ENCODE measurements at places on chromosomes 4 and X. TPM values are rescaled to one million over a fixed set of nuclear protein-coding genes. Genes with fewer than 3 reads are reported as not detected.

- DNase-seq = no peak
Measured at GRCh38 chr4:185637163-185637875, 102.0 kb upstream of the PDLIM3 start.

DNA sequence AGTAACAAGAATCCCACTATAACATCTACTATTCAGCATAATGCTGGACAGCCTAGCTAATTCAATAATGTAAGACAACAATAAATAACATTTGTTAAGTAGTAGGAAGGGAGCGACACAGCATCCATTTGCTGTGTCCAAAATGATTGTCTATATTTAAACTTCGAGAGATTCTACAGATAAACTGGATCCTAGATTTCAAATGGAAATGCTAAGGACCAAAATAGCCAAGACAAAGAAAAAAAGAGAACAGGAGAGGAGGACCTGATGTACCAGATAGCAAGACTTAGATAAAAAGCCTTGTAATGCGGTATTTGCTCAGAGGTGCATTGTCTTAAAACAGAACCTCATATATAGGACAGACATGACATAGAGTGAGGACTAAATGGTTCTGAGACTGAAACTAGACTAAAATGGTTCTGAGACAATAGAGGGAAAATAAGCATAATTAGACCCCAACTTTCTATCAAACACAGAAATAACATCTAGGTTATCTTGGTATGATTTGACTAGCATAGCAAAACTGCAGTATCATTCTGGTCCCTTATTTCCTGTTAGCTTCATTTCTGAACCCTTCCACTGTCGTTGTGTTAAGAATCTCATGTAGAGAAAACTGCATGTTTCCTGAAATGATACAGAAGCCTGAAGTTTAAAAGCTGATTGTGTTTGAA lies 3.8 kb downstream of the HPGDS start:
- DNase-seq = no peak

- no peak for DNase-seq
Measured at GRCh38 chr4:53956053-53956452, 108.4 kb downstream of the CHIC2 start.

GRCh38 chr4:82381661-82382296 lies 8.0 kb upstream of the HNRNPD start:
- no peak for DNase-seq

- DNase-seq = no peak
Measured at GRCh38 chr4:94929696-94930095, 171.9 kb downstream of the BMPR1B start.

- DNase-seq = no peak
Measured at GRCh38 chr4:6965329-6965728, 55.7 kb downstream of the TBC1D14 start.

GRCh38 chr4:109959195-109959594 lies 46.5 kb downstream of the EGF start:
- DNase-seq = no peak

DCAF12L2 gene
- not detected for total RNA-seq

DNA sequence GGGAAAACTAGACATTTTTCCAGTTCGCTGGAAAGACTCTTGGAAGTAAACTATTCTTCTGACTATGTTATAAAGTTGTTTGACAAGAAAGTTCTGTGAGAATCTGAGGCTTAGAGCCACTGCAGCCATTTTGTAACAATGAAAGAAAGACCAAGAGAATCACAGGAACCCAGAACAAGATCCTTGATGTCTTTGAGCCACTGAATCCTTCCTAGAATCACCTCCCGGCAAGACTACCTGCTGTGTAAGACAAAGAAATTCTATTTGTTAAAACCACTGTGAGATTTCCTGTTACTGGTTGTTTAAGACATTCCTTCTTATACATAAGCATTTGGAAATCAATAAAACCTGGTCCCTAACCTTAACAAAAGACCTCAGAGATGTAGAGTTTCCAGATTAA lies 175.7 kb upstream of the RASGEF1B start:
- no peak for DNase-seq

TSPAN6 gene
- total RNA-seq = not detected

SERPINA7 gene
- not detected for total RNA-seq

PPARGC1A gene
- not detected for total RNA-seq

GRCh38 chrX:75748431-75748830 lies 36.6 kb downstream of the MAGEE2 start:
- no peak for DNase-seq

DNA sequence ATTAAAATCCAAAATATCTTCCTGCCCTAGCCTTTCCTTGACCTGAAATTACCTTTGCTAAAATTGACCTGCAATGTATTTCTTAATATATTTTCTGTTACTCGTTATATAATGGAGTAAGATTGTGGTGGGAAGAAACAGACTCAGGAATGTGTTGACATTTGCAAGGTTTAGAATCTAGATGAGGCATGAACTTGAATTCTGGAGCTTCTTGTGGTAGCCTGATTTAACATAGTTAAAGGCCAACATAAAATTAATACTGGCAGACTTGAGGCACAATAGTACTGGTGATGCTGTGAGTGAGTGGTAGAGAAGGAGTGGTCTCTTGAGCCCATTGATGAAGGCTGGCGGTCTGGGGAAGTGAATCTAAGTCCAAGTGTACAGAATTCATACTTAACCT lies 197.9 kb upstream of the SPRY1 start:
- DNase-seq = no peak

- no peak for DNase-seq
Measured at GRCh38 chr4:74546057-74546456, 101.1 kb downstream of the AREG start.

DNA sequence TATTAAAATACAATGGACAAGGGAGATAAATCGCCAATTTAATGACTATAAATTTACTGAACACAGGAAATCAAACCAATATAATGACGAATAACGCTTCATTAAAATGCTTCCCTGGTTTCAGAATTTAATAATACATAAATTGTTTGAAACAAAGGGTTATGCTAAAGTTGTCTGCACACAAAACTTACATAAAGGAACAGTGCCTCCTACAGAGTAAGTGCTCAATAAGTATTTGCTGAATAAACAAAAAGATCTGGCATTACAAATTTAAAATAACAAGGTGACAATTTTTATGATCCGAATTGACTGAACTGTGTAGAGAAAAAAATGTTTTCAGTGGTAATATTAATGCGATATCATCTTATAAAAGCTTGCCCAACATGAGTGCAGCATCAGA lies 69.6 kb downstream of the NOCT start:
- DNase-seq = no peak
